ENCODE measurements at places on chromosomes 16 and 17.
A peak's percentile ranks its signal among the peaks of the same experiment; 100 is the strongest.

- DNase-seq: peak; percentile 30
These were observed 133.3 kb upstream of the CIBAR2 start for GRCh38 chr16:85245307-85246172.

GRCh38 chr17:61464843-61465180, 12.6 kb downstream of the TBX4 start:
- no peak for DNase-seq

GRCh38 chr17:10421900-10422542, at the start of gene MYH8:
Gene MYH8, minus strand, starts transcription at chr17:10421950. Its CDS starts 1,723 bp downstream, at chr17:10420227.
- DNase-seq: no peak

DNA sequence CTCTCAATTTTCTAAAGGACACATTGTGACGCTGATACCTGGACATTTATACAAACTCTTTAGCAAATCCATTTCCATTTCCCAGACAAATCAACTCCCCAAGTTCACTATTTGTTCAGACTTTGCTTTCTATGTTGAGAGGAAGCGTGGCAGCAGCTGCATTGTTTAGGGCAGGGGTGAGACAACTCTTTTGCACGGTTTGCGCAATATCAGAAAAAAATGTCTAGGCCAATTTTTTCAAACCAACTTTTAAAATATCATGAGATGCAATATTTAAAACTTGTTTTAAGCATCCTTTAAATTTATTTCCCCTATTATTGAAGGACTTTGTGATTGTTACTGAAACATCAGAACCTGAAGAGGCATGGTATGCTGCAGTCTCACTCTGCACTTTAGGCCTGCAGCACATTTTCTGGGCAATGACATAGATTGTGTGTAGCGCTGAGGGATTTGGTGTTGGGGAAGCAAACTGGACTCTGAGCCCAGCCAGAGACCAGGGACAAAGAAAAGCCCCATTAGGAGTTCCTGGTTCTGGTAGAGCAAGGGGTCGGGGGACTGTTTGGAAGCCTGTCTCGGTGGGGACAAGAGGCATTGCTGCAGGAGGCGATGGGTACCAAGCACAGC, 6.4 kb upstream of the CCDC182 start:
- DNase-seq: no peak

DNA sequence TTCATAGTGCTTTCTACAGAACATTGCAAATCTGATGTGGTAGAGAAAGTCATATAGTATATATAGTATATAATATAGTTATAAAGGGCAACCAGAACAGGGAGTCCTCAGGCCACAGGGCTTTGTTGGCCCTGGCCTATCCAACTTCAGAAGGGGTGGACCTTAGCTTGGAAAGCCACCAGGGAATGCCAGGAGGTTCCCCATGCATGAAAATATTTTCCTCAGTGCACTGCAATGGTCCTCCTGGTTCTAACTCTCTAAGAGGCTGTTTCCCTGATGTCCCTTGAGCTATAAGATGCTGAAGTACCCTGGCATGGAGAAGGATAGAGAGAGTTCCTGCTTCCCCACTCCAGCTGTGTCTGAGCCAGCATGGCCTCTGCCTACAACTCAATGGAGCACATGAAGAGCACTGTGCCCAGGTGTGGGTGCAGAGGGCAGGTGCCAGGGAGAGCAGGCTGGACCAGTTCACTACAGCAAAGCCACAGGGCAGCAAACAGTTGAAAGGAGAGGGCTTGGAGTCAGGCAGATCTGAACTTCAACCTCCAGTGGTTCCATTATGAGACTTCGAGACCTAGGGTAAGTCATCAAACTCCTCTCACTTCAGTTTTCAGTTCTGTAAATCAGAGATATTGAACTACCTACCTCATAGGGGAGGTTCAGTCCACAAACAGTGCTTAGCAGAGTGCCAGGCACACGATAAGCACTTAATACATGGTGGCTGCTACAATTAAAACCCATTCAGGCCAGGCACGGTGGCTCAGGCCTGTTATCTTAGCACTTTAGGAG, 183.1 kb downstream of the SALL1 start:
- DNase-seq: no peak

- DNase-seq: no peak
These were observed 17.6 kb upstream of the CYB5B start for GRCh38 chr16:69406780-69407331.

Measured in activated T-cell treated with anti-CD3 and anti-CD28 coated beads for 1 hour (primary cell).